ENCODE measurements at places on chromosomes 5 and 9.

DNA sequence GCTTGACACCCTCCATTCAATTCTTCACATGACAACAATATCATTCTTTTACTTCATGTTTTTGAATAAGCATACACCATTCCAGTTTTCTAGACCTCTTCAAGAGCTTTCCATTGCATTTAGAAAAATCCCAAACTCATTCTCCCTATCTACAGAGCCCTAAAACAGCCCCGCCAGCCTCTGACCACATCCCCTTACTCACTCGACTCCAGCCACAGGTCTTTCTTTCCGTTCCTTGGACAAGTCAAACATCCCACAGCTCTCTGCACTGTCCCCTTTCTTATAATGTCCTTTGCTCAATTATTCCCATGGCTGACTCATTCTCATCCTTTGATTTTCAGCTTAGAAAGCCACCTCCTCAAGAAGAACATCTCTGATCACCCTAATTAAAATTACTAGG lies 38.2 kb downstream of the TTC39B start:
- DNase-seq = no peak

DNA sequence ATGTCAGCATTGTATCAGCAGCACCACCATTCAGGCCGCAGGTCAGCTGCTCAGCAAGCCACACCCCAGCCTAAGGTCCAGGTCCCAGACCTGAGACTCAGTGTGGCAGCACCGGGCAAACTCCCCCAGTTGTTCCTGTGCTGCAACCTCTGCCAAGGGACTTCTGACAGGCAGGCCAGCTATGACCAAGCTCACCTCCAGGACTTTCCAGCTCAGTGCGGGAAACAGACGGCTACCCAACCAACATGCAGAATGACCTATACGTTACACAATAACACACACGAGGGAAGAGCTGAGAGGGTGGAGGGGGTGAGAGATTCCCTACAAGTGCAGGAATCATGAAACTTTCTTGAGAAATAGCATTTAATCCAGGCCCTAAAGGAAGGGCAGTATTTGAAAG lies 143.7 kb downstream of the FSTL4 start:
- DNase-seq = no peak

DNA sequence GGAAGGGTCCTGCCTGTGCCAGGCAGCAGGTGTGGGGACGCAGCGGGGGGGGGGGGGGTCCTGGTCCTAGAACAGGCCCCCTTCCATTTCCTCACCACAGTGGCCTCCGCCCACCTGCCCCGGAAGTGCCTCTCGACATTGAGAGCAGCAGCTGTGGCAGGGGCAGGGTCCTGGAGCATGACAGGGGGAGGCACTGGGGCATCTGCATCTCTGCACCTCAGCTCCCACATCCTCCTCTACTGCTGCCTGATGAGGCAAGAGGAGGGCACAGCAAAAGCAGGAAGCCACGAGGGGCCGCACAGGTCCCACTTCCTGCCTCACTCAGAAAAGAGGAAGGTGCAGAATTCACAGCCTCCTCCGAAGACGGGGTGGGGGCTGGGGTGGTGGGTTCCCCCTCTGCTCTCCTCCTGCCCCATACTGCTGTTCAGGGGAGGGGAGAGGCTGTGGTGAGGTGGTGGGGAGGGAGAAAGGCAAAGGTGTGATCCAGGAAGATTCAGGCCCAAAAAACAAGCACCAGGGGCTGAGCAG lies 14.8 kb downstream of the AKNA start:
- DNase-seq = no peak

DNA sequence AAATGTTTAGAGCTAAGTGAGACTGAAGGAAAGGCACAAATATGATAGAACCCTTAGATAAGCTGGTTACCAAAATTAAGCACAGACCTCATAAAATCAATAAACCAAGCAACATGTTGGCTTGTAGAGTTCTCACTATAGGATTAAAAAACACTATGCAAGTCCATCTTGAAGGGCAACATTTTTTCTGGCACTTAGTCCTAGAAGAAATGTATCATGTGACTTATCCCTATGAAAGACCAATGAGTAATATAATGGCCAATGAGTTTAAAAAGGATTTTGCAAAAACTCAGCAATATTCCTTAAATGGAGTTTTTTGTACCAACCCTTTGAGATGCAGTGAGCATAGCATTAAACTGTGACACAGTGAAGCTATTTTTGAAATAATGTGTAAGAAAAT lies 216.3 kb upstream of the ADRA1B start:
- DNase-seq = no peak
